ENCODE measurements at places on chromosomes 2 and 18.

DNA sequence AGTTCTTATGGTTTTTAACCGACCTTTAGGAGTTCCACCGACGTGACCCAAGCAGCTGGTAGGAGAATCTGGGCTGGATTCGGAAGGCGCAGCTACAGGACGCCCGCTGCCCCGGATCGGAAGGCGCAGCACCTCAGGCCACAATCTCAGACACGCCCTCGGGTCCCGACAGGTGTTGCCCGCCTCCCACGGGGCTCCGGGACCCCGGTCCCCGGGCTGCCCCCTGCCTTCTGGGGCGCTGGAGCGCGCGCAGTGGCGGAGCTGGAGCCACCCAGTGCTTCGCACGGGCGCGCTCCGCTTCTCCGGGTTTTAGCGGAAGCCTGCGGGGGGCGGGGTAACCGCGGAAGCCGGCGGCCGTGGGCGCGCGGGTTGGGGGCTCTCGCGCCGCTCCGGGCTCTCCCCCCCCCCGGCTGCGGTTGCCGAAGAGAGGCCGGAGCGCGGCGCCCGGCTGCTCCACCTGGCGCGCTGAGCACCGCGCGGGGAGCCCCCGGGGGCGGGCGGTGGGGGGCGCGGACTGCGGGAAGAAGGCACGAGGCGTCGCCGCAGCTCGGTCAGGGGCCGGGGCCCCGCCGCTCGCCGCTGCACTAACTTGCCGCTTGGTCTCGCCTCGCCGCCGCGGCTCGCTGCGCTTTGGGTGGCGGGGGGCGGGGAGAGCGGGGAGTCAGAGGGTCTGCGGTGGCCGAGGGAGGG is 718.8 kb downstream of the DPP10 start:
- DNase-seq, result peak; percentile 68

- DNase-seq, result no peak
These were observed 377.4 kb downstream of the DLGAP1 start for GRCh38 chr18:4077721-4078120.

- DNase-seq, result no peak
These were observed 315.8 kb downstream of the ZNF516 start for GRCh38 chr18:76179257-76179656.

DNA sequence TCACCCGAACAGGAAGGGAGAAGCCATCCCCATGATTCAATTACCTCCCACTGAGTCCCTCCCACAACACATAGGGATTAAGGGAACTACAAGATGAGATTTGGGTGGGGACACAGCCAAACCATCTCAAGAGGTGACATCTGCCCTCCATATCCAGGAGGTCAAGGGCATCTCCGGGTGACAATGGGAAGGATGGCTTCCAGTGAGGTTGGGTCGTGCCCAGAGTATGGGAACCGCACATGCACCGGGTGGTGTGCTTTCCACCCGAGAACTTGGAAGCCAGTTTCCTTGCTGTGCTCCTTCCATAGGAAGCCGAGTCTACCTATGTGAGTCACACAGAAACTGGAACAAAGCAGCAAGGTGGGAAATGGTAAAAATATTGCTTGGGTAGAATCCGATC is 216.9 kb upstream of the SALL3 start:
- DNase-seq, result no peak

DNA sequence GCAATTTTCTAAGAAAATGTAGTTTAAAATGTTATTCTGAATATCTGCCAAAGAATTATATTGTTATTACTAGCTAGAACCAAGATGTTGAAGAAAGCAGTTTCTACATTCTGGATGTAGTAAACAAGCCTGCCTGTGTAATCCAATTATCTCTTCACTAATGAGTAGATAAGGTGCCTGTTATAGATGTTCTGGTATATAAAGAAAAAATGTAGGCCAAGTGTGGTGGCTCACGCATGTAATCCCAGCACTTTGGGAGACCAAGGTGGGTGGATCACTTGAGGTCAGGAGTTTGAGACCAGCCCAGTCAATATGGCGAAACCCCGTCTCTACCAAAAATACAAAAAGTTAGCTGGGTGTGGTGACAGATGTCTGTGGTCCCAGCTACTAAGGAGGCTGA is 28.9 kb downstream of the CD302 start:
- no peak for DNase-seq

GRCh38 chr2:157722580-157723234 is 94.0 kb upstream of the ACVR1C start:
- DNase-seq, result no peak

GRCh38 chr18:62904396-62905285 is 189.3 kb downstream of the PHLPP1 start:
- no peak for DNase-seq
